ENCODE measurements at places on chromosomes 16 and 17.

- DNase-seq = no peak
Measured at GRCh38 chr17:80116276-80116920, 15.0 kb downstream of the GAA start.

DNA sequence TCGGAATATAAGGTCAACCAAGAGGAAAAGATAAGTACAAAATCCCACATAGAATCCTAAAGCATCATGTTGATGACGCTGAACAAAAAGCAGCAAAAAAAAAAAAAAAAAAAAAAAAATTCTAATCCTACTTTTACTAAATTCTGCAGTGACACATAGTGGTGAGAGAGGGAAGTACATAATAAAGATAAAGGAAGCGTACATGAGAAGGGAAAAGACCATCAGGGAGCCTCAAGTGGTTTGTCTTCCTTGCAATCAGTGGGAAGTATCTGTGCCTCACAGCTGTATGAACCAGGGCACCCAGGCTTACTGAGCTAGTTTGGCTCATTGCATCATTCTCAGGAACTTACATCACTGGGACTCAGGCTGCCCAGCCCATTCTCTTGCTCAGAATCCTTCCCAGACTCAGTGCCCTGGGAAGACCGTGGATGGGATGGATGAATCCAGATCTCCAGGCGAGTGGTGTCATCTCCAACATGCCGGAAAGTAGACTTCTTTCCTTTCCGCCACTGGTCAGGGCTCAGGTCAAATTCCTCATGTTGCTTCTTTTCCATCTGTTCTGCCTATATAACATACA, 21.2 kb downstream of the SMG6 start:
- no peak for DNase-seq

- DNase-seq = no peak
Measured at GRCh38 chr16:12387786-12388185, 411.3 kb downstream of the SNX29 start.

DNA sequence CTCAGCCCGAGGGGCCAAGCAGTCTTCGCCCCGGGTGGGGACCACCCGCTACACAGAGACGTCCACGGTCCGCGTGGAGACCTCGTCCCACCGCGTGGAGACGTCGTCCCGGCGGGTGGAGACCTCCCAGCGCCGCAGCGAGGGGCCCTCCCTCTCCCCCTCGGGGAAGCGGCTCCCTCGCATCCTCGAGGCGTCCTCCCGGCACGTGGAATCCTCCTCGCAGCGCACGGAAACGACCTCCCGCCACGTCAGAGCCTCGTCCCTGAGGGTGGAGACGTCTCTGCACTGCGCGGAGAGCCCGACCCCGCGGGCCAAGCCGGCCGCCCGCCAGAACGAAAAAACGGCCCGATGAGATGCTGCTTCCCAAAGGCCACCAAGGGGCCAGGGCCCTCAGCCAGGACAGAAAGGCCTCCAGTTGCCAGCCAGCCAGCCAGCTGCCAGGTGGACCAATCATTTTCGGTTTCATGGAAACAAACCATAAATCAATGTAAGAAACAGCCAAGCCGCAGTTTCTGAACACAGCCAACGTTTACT, 424 bp downstream of the C17orf100 start:
- no peak for DNase-seq

- DNase-seq = no peak
Measured at GRCh38 chr16:87342978-87343752, 26.0 kb upstream of the C16orf95 start.

GRCh38 chr16:85294810-85295508, 182.7 kb upstream of the CIBAR2 start:
- DNase-seq = no peak

- DNase-seq = no peak
Measured at GRCh38 chr17:37273409-37274051, 102.3 kb upstream of the C17orf78 start.

DNA sequence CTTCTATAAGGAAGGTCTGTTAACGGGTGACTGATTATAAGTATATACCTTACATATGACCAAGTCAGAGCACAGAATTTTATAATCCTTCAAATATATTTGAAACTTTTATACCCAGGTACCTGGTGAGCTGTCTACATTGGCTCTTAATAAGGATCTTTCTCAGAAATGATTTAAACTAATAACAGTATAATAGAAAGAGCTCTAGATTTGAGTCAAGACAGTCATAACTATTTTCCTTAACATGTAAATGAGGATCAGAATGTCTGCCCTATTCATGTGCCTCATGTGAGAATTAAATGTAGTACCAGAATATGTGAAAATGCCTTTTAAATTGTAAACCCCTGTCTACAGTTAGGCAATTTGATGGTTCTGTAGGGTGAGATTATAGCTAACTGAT, 14.5 kb downstream of the CBFB start:
- no peak for DNase-seq

GRCh38 chr17:64157669-64158180, 27.8 kb upstream of the ERN1 start:
- DNase-seq = no peak

DNA sequence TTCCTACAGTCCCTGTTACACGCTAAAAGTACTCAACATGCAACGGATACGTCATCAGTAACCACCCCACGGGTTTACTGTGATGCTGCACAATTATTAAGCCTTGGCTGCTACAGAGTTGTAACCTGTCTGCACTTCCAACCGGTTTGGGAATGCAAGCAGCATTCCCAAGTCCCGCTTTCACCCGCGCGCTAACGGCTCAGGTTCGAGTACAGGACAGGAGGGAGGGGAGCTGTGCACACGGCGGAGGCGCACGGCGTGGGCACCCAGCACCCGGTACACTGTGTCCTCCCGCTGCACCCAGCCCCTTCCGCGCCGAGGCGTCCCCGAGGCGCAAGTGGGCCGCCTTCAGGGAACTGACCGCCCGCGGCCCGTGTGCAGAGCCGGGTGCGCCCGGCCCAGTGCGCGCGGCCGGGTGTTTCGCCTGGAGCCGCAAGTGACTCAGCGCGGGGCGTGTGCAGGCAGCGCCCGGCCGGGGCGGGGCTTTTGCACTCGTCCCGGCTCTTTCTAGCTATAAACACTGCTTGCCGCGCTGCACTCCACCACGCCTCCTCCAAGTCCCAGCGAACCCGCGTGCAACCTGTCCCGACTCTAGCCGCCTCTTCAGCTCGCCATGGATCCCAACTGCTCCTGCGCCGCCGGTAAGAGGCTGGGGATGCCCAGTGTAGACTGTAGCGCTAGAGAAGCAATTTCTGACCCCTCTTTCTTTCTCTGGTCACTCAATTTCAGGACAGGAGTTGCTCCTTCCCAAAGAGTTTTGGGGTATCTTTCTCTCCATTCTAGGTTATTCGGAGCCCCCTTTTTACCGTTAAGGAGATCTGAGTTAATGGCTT, at the start of gene MT2A:
MT2A (plus strand) TSS at position 542 of the 833 bp plus-strand sequence; CDS start at position 614, 72 bp downstream.
- peak; percentile 40 for DNase-seq

- DNase-seq = no peak
Measured at GRCh38 chr17:67491681-67492024, 114.6 kb downstream of the PITPNC1 start.
